ENCODE measurements at places on chromosomes 11 and 22.

DNA sequence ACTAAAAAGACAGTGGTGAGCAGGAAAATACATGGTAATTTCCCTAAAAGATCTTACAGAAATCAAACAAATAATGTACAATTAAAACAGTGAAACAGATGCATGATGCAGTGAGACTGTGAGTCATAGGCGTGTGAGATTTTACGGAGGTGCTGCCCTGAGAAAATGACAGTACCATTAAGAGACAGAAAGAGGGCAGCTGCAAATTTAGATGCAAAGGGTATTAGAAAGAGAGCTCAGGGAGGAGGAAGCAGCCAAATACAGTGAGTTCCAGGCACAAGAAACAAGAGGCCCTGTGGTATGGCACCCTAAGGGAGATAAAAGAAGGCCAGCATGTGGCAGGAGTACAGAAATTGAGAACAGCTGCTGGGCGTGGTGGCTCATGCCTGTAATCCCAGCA is 88.5 kb upstream of the FIBIN start:
- DNase-seq, result no peak

GRCh38 chr11:196786-197731 is 4.2 kb downstream of the SCGB1C1 start:
- DNase-seq, result no peak

GRCh38 chr11:76597533-76598425 is 72.8 kb downstream of the LRRC32 start:
- DNase-seq, result no peak

- DNase-seq, result no peak
These were observed 168.1 kb downstream of the ADAMTS15 start for GRCh38 chr11:130616573-130616972.

DNA sequence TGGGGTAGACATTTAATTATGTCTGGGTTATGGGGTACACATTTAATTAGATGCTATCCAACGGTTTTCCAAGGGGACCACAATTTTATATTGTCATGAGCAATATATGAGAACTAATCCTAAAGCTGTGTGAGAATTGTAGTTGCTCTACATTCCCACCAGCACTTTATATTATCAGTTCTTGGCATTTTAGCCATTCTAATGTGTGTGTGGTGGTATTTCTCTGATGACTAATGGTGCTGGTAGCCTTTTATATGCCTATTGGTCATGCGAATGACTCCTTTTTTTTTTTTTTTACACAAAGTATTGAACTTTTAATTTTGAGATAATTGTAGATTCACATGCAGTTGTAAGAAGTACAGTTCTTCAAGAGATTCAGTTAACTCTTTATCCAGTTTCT is 26.2 kb downstream of the TMEM135 start:
- no peak for DNase-seq

DNA sequence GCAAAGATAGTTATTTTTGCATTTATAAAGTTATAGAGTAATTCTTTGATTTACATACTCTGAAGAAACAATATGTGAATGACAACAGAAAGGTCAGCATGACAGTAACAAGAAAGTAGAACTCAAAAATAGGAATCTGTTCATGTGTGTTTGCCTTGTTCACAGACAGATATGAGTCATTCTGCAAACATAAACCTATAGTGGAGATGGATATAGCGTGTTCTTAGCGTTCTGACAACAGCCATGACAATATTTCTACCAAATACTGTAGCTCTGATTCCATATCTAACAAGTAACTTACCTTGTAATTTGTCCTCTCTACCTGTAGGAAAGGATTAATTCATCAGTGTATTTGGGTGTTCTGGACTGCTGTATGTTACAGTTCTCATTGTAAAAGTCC is 208.5 kb upstream of the MTMR2 start:
- no peak for DNase-seq

GRCh38 chr11:16793009-16793408 is 54.6 kb downstream of the C11orf58 start:
- DNase-seq, result no peak
